ENCODE measurements at places on chromosomes 2 and 18.

DNA sequence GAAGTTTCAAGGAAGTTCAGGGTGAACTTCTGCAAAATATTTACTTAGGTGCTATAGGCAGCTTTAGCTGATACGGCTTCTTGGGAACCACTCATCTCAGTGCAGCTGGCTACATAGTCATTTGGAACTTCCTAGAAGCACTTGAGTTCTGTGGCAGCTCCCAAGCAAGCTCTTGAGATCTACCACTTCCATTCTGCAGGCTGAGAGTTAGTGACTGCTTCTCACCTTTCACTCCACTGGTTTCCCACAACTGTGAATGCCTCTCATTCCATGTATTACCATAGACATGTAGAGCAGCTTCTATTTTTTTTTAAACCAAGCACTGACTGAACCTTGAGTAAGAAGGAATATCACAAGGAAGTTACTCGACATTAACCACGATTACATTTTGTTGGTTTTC lies 994.1 kb upstream of the ACVR2A start:
- no peak for DNase-seq

- no peak for DNase-seq
Observed at GRCh38 chr2:156181208-156181607, 151.3 kb downstream of the NR4A2 start.

DNA sequence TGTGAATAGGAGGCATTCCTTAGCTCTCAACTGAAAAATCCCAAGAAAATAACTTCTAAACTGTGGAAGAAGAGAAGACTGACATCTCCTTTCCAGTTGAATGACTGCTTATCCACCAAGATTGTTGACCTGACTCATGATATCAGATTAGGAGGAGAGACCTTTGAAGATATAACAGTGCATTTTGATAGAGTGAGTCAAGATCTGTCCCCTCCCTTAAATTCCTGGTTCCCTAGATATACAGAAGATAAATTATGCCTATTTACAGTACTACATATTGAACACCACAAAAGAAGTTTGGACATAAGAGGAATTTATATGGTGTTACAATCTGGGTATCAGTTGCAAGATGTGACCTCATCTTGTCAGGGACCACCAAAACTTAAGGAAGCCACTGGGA lies 285.3 kb upstream of the ZSWIM2 start:
- DNase-seq: no peak

DNA sequence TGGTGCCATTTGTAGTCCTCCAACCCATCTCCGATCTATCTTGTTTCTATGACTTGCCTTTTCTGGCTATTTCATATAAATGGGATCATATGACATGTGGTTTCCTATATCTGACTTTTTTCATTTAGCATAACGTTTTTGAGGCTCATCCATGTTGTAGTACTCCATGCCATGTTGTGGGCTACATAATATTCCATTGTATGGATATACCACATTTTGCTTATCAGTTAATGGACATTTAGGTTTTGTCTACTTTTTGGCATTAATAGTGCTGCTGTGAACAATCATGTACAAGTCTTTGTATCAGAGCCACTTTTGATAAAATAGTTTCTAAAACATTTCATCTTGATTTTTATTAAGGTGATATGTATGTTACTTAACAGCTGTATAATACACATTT lies 7.4 kb downstream of the CEBPZOS start:
- no peak for DNase-seq

GRCh38 chr18:46156124-46156745 lies 52.0 kb downstream of the HAUS1 start:
- no peak for DNase-seq

DNA sequence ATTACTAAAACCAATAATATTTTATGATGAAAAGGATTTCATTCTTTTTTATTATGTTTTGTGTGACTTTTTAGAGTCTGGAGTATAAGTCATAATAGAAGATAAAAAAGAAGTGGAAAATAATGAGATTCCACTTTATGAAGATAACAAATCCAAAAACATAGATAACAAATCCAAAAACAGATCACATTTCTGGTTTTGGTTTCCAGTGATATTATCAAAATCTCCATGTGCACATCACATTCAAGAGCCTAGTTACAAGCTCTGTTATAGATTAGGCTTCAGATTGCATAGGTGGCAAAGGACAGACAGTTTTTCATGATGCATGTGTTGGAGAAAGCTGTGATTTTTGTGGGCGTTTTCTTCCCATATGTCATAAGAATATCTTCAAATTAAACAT lies 648.2 kb downstream of the STK39 start:
- DNase-seq: no peak

- DNase-seq: no peak
Observed at GRCh38 chr2:22784566-22784965, 600.4 kb upstream of the KLHL29 start.

GRCh38 chr2:62407838-62408237 lies 98.2 kb downstream of the TMEM17 start:
- DNase-seq: no peak

DNA sequence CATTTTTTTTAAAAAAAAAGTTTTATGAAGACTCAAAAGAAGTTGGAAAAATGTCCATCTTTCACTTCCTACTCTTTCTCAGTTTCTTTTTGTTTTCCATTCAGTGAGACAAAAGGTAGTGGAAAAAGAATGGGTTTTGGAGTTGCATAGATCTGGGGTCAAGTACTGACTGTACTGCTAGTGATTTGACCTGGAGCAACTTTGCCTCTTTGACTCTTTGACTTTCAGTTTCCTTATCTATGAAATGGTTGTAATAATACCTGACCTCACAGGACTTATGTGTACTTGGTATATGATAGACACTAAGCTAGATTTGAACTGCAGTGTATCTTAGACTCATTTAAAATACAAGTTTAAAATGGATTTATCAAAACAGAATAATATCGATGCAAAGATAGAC lies 3.5 kb upstream of the KCNE4 start:
- DNase-seq: no peak

DNA sequence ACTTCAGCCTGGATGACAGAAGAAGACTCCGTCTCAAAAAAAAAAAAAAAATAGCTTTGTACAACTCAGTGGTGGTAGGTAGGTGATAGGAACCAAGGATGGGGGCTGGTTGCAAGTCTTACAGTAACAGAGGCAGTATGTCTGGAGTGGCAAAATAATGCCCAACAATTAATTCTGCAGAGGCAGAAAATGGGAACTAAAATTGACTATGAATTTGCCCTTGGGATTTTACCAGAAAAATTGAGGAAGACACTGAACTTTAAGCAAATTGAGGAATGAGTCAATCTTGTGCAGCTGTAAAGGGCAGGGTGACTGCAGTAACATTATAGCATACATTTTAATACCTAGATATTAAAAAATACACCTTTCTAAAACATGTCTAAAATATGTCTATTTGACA lies 292.1 kb upstream of the FBXO11 start:
- DNase-seq: no peak

DNA sequence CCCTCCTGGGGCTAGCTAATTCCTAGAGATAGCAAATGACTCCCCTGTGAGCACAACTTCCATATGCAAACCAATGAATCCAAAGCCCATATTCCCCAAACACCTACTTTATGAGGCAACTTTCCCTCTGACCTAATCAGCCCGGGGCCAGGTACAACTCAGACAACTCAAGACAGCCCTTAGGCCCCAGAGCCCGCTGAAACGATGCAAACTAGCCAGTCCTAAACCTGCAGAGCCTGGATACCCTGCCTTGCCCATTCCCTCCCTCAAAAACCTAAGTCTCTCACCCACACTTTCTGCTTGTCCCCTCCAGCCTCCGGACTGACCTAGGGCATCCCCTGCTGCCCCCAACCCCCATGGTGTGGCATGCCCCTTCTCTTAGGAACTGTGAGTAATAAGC lies 142.8 kb downstream of the ACTR3 start:
- no peak for DNase-seq

DNA sequence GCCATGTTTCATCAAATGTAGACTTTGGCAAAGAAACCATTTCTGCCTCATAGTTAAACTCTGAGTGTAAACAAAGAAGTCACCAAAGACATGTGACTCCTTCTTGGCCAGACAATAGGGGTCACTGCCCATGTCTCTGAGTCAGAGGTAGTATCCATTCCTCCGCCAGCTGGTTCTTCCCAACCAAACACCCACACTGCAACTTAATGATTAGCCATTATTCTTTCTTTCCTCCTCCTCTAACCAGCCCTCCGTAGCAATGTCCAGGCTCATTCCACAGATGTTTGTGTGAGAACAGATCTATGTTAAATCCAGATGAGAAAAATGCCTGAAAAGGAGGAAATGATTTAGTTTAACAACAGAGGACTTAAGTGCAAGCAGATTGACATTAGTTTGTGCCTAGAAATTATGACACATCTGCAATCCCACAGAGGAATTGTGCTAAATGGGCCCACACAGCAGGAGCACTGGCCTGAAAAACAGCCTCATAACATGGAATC lies 127.9 kb upstream of the SH3BP4 start:
- DNase-seq: peak; percentile 69

GRCh38 chr2:112924360-112924759 lies 13.4 kb downstream of the IL37 start:
- DNase-seq: no peak

GRCh38 chr2:72627083-72627482 lies 198.8 kb downstream of the EXOC6B start:
- DNase-seq: no peak
